ENCODE measurements at places on chromosomes 2 and 18.

DNA sequence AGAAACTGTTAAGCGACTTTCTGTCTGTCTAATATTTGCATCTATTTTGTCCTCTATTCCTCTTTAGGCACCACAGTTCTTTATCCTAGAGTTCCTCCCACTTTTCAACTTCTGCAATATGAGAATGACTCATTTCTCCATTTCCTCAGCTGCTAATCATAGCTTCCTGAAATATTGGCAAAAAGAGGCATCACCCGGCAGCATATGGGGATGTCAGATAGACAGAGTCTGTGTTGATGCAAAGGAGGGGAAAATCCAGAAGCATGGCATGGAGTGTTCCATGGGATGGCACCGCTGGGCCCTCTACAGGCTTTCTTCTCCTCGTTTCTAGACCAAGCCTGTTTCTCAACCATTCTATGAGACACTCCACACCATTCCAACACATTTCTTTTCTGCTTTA is 93.4 kb downstream of the DOCK10 start:
- H3K27ac ChIP-seq, result no peak overlapping the region
- H3K27me3 ChIP-seq, result no peaks in the 10 kb centered on the region
- DNase-seq, result no peak
- H3K36me3 ChIP-seq, result no peaks in the 10 kb centered on the region
- H3K4me1 ChIP-seq, result no peaks in the 10 kb centered on the region

GRCh38 chr2:128178650-128179460 is 87.9 kb downstream of the UGGT1 start:
- no peaks in the 10 kb centered on the region for H3K4me1 ChIP-seq
- no peaks in the 10 kb centered on the region for H3K27me3 ChIP-seq
- H3K27ac ChIP-seq, result peak overlapping the region; percentile 66
- peak; percentile 75 for DNase-seq
- no peak overlapping the region for H3K4me3 ChIP-seq

DNA sequence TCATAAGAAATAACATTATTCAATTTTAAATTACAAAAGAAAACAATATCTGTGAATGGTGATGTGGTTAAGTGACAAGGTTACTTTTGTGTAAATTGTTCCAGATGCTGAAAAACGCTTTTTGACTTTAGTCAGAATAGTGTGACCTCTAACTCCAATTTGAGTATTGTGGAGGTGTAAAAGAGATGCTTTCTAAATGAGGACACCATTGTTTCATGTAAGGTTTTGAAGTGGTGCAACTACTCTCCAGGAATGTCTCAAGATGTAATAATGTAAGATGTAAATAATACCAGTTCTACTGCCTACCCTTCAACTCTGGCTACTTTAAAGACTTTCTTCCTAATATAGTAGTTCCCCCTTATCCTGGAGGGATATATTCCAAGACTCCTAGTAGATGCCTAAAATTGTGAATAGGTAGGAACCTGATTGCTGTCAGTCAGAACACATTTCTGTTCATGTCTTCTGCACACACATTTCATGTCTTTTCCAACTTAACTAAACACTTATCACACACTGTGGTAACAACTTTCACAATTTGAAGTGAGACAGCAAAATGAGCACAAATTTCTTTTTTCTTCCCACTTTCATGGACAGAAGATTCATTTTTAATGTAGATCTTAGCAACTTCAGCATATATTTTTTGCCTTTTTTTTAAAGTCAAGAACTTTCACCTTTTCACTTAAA is 39.1 kb upstream of the PPP1R1C start:
- no peaks in the 10 kb centered on the region for H3K36me3 ChIP-seq
- DNase-seq, result no peak
- H3K27me3 ChIP-seq, result no peaks in the 10 kb centered on the region
- no peak overlapping the region for H3K27ac ChIP-seq
- H3K4me1 ChIP-seq, result no peaks in the 10 kb centered on the region

GRCh38 chr2:177334940-177335543 is 57.5 kb upstream of the AGPS start:
- no peaks in the 10 kb centered on the region for H3K27me3 ChIP-seq
- H3K36me3 ChIP-seq, result no peaks in the 10 kb centered on the region
- DNase-seq, result no peak
- no peak overlapping the region for H3K4me3 ChIP-seq

DNA sequence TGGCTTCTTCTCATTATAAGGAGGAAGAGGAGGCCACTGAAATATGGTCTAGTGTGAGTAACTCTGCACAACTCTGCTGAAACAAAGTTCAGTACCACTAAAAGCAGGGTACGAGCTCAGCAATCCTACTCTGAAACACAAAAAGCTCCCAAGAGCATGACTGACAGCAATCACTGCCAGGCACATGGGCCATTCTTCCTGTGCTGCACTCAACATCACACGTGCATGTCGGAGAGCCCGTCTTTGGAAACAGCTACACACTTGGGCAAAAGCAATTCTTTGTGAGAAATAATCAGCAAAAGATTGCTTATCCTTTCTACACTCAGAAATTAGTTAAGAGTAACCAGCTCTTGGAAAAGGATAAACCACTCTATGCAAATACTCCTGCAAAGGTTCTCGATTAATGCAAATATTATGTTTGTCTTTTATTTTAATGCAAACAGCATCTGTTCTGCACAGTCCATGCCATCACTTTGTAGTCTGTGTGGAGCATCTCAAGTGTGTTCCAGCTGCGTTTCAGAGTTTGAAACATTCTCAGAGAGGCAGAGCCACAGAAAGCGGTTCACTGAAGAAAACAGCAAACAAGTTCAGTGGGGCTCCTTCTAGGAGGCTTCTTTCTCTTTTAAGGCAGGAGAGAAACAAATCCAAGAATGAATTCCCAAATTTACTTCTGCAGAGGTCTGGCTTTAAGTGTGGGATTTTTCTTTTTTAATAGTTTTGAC is 145.0 kb downstream of the HDAC4 start:
- no peaks in the 10 kb centered on the region for H3K27me3 ChIP-seq
- H3K36me3 ChIP-seq, result no peaks in the 10 kb centered on the region
- H3K27ac ChIP-seq, result peak overlapping the region; percentile 57
- DNase-seq, result no peak
- no peak overlapping the region for H3K4me3 ChIP-seq
- peaks cover 9% of the 10 kb centered on the region for H3K4me1 ChIP-seq

GRCh38 chr18:3059272-3059671 is 46.3 kb upstream of the LPIN2 start:
- no peak overlapping the region for H3K4me3 ChIP-seq
- H3K27me3 ChIP-seq, result no peaks in the 10 kb centered on the region
- no peak for DNase-seq

DNA sequence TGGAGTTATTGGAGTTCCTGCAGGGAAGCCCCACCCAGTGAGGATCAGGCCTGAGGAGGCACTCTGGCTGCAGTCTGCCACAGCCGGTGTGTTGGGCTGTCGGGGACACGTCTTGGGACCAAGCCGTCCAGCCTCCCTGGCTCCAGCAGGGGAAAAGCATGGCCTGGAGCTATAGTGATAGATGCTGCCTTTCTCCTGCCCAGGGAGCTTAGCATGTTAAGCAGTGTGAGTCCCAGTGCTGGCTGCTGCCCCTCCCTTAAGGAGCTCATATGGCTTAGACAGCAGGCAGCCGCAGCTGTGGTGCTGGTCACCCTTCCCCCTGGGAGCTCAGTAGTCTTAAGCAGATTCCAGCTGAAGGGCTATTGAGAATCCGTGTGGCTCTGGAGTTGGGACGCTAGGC is 78.9 kb downstream of the CERS6 start:
- no peaks in the 10 kb centered on the region for H3K27me3 ChIP-seq
- H3K27ac ChIP-seq, result no peak overlapping the region
- H3K36me3 ChIP-seq, result no peaks in the 10 kb centered on the region
- peaks cover 15% of the 10 kb centered on the region for H3K4me1 ChIP-seq
- no peak overlapping the region for H3K4me3 ChIP-seq
- no peak for DNase-seq

GRCh38 chr18:8949206-8949605 is 153.3 kb upstream of the NDUFV2 start:
- no peaks in the 10 kb centered on the region for H3K36me3 ChIP-seq
- peak overlapping the region; percentile 70 for H3K27ac ChIP-seq
- H3K27me3 ChIP-seq, result no peaks in the 10 kb centered on the region
- H3K4me3 ChIP-seq, result no peak overlapping the region
- H3K4me1 ChIP-seq, result no peaks in the 10 kb centered on the region
- no peak for DNase-seq

GRCh38 chr2:138275881-138276280 is 225.7 kb upstream of the SPOPL start:
- DNase-seq, result no peak
- H3K27me3 ChIP-seq, result no peaks in the 10 kb centered on the region
- peaks cover 4% of the 10 kb centered on the region for H3K4me1 ChIP-seq
- no peaks in the 10 kb centered on the region for H3K36me3 ChIP-seq
- no peak overlapping the region for H3K4me3 ChIP-seq
- H3K27ac ChIP-seq, result peak overlapping the region; percentile 80

DNA sequence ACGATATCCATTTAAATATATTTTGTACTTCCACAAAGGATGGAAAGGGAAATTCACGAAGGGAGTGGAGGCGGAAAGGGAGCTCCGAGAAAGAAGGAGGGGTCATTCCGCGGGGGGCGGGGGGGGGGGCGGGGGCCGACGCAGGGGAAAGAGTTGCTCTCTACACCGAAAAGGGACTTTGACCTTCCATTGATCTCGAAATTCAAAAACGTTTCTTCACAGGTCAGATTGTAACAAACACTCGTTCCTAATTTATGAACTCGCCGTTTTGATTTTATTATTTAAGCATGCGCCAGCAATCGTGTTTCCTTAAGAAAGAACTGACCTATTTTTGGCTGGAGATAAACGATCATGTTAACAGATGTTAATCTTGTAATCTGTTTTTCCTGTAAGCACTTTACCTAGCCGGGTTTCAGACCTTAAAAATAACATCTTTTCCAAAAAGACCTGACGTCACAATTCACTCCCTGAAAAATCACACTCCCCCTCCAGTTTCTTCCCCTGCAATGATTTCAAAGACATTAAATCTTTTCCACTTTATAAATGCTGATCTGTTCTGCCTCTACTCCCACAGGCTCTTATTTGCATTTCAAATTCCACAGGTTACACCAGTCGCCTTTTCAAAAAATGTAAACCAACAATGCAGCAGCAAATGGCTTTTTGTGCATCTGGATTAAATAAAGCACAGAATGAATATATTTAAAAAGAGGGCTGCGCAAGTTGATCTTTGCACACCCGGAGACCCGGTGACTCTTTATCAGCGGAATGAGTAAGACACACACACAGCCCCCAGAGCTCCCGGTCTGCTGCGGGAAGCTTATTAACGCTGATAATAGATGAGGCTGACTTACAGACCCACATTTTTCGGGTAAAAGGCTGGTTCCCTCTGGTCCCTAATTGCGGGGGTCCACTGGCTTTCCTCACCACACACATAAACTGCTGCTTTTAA is 1.6 kb downstream of the ZNF516 start:
- H3K27ac ChIP-seq, result peak overlapping the region; percentile 93
- peaks cover 28% of the 10 kb centered on the region for H3K4me1 ChIP-seq
- no peaks in the 10 kb centered on the region for H3K27me3 ChIP-seq
- no peak for DNase-seq
- H3K4me3 ChIP-seq, result peak overlapping the region; percentile 84
- H3K36me3 ChIP-seq, result no peaks in the 10 kb centered on the region

- no peak overlapping the region for H3K27ac ChIP-seq
- no peak overlapping the region for H3K4me3 ChIP-seq
- H3K27me3 ChIP-seq, result no peaks in the 10 kb centered on the region
- DNase-seq, result no peak
- H3K36me3 ChIP-seq, result no peaks in the 10 kb centered on the region
- H3K4me1 ChIP-seq, result no peaks in the 10 kb centered on the region
These were observed 425.5 kb downstream of the TSN start for GRCh38 chr2:122180972-122181371.

- no peak overlapping the region for H3K27ac ChIP-seq
- no peaks in the 10 kb centered on the region for H3K4me1 ChIP-seq
- no peak overlapping the region for H3K4me3 ChIP-seq
- H3K27me3 ChIP-seq, result no peaks in the 10 kb centered on the region
These were observed 215.4 kb downstream of the CMPK2 start for GRCh38 chr2:6650311-6650710.

- no peak overlapping the region for H3K4me3 ChIP-seq
- H3K27ac ChIP-seq, result no peak overlapping the region
These were observed 11.0 kb downstream of the TTN start for GRCh38 chr2:178796079-178796677.

GRCh38 chr2:175877845-175878544 is 124.1 kb downstream of the LNPK start:
- H3K4me1 ChIP-seq, result no peaks in the 10 kb centered on the region
- H3K27me3 ChIP-seq, result peaks cover 12% of the 10 kb centered on the region
- no peak overlapping the region for H3K27ac ChIP-seq
- no peak for DNase-seq

DNA sequence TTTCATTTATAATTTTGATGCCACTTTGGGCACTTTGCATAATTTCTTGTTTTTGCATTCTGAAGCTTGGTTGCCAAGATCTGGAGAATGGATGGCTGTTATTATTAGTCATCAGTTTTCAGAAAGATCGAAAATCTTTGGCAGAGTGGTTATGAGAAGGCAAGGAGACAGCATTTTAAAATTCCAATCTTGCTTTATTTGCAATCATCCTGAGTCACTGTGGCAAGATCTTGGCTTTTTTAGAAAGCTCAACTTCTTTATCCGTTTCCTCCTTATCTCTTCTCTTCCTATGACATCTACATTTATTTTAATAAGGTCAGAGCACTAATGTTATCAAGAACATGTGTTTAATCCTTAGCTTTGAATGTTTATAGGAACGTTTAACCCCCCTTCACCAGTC is 31.1 kb upstream of the EIF2AK3 start:
- peak overlapping the region; percentile 61 for H3K27ac ChIP-seq
- no peaks in the 10 kb centered on the region for H3K4me1 ChIP-seq
- H3K27me3 ChIP-seq, result no peaks in the 10 kb centered on the region
- no peaks in the 10 kb centered on the region for H3K36me3 ChIP-seq
- no peak for DNase-seq

DNA sequence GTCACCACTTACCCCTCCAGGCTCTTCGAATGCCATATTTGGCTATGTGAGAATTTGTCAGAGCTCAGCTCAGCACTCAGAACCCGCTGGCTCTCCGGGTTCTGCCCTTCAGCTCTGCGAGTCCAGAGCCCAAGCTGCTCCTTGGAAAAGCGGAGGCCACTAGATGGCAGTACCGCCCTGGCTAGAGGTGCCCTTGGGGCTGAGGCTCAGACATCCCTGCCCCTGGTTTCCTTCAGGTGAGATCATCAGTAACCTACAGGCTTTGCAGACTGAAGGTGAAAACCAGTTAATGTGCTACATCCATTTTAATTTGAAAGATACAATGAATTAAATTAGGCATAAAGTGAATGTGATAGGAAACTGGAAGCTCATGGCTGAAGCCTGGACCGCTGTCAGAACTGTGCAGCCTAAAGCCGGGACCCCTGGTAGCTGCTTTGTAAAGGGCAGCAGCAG is 285.6 kb downstream of the AGAP1 start:
- no peak overlapping the region for H3K4me3 ChIP-seq
- no peaks in the 10 kb centered on the region for H3K36me3 ChIP-seq
- DNase-seq, result peak; percentile 72
- H3K27ac ChIP-seq, result no peak overlapping the region
- H3K27me3 ChIP-seq, result no peaks in the 10 kb centered on the region
- H3K4me1 ChIP-seq, result no peaks in the 10 kb centered on the region

DNA sequence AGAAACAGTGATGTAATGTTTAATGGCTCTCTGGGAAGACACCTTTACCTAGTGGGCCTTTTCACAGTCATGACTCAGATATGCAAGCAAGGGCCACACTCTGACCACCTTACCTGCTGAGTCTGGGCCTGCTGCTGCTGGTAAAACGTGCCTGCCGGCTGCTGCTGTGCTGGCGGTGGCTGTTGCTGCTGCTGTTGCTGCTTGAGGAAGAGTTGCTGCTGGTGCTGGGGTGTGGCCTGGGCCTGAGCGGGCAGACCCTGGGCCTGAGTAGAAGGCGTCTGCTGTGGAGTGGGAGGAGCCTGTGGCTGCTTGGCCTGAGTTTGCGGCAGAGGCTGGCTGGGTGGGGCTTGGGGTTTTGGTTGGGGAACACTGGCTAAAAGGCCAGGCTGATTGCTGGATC is 81.6 kb upstream of the NFU1 start:
- no peak overlapping the region for H3K4me3 ChIP-seq
- peak; percentile 43 for DNase-seq
- peaks cover 2% of the 10 kb centered on the region for H3K36me3 ChIP-seq
- H3K27me3 ChIP-seq, result no peaks in the 10 kb centered on the region

Data from transverse colon (tissue), 4 donors.